ENCODE measurements at places on chromosomes 4 and X.
A peak's percentile ranks its signal among the peaks of the same experiment; 100 is the strongest.

- no peak for DNase-seq
Observed at GRCh38 chr4:150389896-150390530, 191.9 kb upstream of the MAB21L2 start.

DNA sequence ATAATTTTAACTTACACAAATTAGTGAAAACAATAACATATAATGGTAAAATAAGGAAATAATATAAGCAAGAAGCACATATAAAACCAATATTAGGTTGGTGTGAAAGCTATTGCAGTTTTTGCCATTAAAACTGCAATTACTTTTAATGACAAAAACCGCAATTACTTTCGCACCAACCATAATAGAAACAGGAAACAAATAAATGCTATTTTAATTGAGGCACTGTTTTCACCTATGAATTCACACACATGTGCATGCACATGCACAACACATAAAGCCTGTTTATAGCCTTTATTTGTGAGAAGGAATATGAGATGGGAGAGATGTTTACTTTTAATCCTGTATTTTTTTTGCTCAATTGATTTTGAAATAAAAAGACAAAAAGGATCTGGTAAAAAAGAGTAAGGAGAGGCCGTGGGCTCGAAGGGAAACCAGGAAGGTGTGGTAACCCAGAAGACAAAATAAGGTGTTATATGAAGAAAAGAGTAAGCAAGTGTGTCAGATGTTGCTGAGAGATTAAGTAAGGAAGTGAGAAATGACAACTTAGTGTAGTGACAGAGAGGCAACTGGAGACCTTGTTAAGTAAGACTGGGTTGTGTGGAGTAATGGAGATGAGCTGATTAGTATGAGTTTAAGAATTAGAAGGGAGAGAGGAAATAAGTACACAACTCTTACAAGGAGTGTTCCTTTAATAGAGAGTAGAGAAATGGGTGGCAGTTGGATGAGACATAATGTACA is 69.0 kb downstream of the KLHL13 start:
- DNase-seq = no peak

DNA sequence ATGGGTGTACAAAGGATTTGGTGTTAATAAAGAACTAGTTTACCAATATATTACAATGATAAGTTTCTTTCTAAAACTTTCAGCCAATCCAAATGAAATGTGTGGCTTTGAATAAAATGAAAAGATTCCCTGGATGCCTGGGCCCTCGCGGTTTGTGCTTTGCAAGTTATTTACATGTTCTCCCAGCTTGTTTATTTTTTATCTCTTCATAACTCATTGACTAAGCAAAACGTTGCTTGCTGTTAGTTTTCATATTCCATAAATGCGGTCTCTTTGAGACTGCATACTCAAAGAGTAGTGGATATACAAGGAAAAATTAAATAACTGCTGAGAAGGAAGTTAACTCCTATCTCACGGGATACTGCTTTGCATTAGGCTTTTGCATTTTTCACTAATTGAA is 26.0 kb downstream of the FHDC1 start:
- DNase-seq = no peak

- no peak for DNase-seq
Observed at GRCh38 chr4:88391703-88392102, 13.1 kb downstream of the HERC6 start.

- DNase-seq = no peak
Observed at GRCh38 chrX:421646-422391, 35.1 kb upstream of the PPP2R3B start.

GRCh38 chr4:98828801-98829200 is 100.1 kb downstream of the EIF4E start:
- DNase-seq = no peak

- no peak for DNase-seq
Observed at GRCh38 chrX:139290310-139290709, 240.2 kb upstream of the F9 start.

- no peak for DNase-seq
Observed at GRCh38 chr4:9988363-9988749, 32.9 kb downstream of the SLC2A9 start.

GRCh38 chr4:116357758-116358157 is 727.6 kb downstream of the TRAM1L1 start:
- peak; percentile 33 for DNase-seq

- DNase-seq = no peak
Observed at GRCh38 chr4:152369902-152370295, 166.0 kb downstream of the FBXW7 start.

Data from COR-L47 (cell line).